BJ (cell line): ENCODE measurements at places on chromosomes 2 and 18.

- no peak for DNase-seq
Measured at GRCh38 chr2:168436840-168437239, 19.2 kb upstream of the CERS6 start.

DNA sequence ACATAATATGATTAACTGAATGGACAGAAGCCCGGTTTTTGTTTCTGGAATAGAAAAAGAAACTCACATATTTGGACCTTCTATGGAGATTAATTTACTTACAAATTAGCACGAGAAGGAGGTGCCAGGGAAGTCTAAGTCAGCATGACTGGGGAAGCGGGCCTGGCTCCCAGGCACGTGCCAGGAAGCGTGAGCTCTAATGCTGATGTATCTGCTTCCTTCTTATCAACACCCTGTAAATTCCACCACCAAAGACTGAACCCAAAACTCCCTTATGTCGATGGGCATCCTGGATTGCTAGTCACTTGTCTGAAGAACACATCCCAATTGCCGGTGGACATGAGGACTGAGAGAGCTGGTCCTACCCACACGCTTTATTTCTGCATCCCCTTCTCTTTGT is 134.5 kb downstream of the GALNT14 start:
- DNase-seq, result no peak

DNA sequence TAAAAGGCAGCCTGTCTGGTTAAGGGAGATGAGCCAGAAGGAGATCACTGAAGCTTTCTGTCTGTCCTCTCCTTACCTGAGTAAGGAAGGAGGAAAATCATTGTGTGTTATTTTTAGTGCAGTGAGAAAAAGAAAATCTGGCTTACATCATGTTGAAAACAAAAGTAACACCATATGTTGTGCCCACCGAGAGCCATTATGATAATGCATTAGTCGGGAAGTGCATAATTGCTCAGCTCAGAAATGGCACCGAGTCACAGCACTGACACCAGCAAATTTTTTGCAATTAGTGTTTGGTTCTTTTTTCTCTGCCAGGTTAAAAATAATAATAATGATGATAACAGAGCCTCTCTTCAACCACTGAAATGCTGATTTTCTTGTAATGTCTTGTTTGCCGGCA is 46.6 kb downstream of the HNMT start:
- DNase-seq, result no peak

- DNase-seq, result no peak
Measured at GRCh38 chr2:14297340-14297739, 335.2 kb upstream of the LRATD1 start.

- DNase-seq, result no peak
Measured at GRCh38 chr2:239349453-239350135, 51.2 kb downstream of the HDAC4 start.

DNA sequence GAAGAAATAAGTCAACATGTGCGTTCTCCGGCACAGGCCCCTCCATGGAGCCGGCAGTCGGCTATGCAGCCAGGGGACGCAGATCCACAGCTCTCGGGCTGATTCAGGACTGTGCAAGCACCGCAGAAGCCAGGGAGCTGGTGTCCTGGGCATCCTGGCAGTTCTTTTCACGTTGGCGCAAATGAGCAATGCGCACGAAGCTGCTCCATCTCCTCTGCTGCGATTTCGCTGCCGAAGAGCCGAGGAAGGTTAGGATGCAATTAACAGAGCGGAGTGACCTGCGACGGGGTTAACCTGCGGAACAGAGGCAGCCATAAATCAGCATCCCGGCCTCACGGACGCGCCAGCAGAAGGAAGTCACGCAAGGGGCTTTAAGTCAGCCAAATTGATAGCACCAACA is 107.1 kb upstream of the POU3F3 start:
- DNase-seq, result no peak

DNA sequence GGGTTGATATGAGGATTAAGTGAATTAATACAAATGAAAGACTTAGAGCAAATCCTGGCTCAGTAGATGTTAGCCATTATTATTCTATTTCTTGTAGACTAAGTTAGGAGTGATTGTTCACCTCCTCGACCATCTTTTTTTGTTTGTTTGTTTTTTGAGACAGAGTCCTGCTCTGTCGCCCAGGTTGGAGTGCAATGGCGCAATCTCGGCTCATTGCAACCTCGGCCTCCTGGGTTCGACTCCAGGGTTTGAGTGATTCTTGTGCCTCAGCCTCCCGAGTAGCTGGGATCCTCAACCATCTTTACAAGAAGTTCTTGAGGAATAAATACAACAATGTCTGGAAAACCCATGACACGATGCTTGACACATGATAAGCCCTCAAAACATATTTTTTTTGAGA is 12.7 kb downstream of the TRIM54 start:
- DNase-seq, result no peak

DNA sequence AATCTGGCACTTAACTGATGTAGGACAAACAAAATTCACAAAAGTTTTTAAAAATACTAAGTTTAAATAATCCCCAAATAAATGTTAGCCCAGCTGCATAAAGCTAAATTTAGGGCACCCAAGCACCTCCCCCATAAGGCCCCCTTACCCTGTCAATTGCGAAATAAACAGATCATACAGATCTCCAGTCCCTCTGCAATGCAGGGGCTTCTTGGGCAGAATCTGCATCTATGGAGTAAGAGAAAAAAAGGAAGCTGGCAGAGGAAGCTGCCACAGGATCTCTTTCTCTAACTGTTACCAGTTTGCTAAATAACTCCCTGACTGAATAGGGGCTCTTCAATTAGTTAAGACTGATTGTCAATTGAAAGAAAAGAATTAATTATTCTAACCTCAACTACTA is 117.7 kb downstream of the MEMO1 start:
- no peak for DNase-seq

DNA sequence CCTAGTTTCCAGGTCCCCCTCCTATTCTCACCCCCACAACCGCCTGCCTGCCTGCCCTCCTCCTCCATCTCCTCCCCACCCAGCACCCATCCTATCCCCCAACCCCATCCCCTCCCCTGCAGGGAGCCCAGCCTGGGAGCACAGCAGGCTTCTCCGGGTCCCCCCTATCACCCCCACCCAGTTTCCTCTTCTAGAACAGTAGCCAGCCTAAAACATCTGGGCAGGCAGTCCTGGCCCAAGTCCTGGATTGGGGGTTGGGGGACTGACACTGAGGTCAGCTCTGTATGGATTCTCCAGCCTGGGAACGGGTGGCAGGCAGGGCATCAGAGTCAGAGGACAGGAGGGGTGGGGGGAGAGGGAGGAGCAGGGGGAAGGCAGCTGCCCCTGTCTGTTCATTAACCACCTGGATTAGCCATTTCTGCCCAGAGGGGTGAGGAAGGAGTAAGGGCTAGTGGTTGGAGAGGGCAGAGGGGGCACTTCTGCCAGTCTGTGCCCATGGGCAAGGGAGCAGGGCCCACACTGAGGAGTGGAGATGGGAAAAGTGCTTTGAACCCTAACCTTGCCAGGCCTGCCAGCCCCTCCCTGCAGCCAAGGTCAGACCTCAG is 60.0 kb downstream of the TNS1 start:
- DNase-seq, result no peak

GRCh38 chr2:71070294-71071093 is 2.0 kb downstream of the NAGK start:
- DNase-seq, result no peak

DNA sequence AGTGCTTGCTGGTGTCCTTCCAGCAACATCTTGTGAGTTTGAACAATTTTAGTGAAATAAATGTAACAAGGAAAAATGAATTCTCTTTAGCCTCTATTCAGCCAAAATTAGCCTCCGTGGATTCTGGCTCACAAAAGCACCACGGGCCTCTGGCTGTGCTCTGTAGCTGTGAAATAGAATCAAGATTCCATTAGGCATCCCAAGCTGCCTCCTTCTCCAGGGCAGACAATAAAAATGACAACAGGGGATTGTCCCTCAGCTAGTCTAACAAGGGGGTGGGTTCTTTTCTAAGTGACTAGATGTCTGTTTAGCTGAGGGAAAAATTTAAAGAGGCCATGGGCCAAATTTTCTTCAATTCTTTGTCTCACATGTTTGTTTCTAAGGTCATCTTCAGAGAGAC is 254.7 kb upstream of the FIGN start:
- no peak for DNase-seq

DNA sequence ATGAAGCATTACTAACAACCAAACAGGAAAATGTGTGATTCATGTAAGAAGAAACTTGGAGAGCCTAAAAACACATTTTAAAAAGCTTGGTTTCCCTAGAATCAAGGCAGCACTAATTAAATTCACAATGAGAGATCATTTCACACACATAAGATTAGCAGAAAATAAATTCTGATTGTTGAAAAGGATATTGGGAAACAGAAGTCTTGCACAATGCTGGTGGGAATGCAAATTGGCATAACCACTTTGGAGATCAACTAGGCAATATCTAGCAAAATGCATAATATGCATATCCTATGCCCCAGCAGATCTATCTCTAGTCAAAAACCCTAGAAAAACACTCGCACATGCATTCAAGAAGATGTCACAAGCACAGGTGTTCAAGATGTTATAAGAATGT is 75.3 kb upstream of the SIX3 start:
- no peak for DNase-seq

GRCh38 chr2:240818293-240819125 is 1.5 kb downstream of the KIF1A start:
- no peak for DNase-seq

DNA sequence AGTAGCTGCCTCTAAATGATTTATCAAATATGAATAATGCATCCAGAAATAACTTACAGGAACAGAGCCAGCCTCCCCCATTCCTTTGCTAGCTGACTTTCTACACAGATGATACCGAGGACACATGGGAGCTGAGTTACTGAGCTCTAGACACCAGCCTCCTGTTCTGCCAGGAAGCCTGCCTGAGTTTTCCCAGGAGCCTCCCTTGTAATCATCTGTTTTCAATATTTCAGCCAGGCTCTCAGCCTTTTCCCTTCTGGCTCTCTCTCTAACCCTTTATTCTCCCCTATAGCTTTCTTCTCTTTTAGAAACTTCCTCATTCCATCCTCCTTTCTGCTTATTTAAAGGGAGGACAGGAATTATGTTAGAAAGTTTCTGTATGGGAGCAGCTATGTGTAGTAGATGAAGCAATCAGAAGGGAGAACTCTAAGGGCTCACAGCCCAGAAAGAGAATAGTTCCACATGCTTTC is 911.6 kb downstream of the TDRD15 start:
- DNase-seq, result no peak

DNA sequence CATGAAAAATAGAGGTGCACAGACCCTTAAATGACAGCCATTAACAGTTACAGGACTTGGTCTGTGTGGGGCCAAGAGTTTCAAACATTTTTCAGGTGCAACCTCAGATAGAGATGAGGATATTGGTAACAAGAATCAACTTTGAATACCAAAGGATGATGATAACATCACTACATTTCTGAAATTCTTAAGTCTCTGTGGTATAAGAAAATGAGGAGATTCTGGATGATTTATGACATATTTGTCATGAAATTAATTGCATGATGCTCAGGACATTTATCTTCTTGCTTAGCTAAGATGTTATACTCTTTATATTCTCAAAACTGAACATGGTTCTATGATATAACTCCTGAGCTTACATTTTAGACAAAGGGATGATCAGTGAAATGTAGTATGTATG is 471.8 kb upstream of the CWC22 start:
- DNase-seq, result no peak

DNA sequence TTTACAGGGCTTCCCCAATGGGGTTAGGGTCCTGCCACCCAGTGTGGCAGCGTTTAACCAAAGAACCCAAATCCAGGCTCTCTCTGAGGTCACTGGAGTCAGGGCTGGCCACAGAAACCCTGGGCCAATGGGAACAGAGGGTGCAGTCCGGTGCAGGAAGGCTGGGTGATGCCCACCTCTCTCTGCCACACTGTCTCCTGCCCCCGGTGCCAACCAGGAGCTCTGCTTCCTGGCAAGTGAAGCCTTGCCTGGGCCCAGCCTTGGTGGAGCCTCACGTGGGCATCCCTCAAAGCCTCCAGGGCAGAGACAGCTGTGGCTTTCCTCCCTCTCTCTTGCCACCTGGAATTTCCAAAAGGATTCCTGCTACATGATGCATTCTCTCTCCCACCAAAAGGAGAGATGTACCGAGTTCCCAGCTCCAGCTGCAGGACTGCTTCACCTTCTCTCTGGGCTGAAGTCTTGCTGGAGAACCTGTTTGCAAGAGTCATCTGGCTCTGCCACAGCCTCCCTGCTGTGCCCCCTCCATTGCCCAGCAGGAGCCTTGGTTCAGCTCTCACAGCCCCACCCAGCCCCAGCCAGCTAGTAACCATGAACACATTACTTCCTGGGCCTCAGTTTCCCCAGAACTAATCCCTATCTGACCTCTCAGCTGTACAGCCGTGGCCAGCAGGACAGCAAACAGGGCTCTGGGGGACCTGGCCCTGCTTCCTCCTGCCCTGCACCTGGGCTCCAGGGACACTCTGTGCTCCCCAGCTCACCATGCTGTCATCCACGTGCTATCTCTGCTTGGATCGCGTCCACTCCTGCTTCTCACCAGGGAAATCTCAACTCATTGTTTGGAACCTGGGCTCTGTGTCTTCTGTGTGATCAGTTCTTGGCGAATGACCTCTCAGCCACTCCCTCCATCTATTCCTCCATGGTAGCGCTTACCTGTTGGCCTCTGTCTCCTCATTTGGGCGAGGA is 43.4 kb downstream of the KCNF1 start:
- DNase-seq, result no peak

GRCh38 chr18:61653823-61654551 is 238.8 kb downstream of the RNF152 start:
- no peak for DNase-seq

DNA sequence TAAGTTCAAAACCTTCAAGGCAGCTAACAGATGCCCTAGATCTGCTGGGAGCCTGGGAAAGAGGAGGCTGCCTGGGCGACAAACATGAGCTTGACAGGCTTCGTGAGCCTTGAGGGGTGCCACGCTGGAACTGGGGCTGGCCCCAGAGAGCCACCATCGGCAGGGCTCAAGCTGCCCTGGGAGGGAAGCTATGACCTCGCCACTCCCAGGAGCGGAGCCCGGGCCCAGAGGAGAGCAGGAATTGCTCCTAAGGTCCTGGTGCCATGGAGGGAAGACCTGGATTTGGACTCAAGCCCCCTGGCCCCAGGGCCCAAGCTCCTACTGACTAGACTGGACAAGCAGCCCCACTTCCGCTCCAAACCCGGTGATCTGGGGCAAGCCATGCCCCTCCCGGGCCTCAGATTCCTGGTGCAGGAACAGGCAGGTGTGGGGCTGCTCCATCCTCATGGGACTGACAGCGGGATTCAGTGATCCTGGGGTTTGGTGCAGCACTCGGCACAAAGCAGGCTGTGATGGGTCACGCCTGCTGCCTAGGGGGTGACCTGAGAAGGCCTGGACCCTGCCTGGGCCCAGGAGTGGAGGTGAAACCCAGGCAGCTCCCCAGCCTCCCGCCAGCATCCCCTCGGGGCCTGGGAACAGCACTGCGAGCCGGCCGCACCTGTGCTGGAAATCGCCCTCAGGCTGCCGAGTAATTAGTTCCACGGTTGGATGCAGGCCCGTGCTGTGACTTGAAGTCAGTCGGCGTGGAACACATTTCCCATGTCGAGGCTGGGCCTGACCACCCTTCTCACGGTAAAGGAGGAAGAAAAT is 246.9 kb downstream of the NDUFA10 start:
- no peak for DNase-seq

- no peak for DNase-seq
Measured at GRCh38 chr2:226705965-226706364, 93.7 kb downstream of the IRS1 start.
